ENCODE measurements at places on chromosomes 1 and 21.

DNA sequence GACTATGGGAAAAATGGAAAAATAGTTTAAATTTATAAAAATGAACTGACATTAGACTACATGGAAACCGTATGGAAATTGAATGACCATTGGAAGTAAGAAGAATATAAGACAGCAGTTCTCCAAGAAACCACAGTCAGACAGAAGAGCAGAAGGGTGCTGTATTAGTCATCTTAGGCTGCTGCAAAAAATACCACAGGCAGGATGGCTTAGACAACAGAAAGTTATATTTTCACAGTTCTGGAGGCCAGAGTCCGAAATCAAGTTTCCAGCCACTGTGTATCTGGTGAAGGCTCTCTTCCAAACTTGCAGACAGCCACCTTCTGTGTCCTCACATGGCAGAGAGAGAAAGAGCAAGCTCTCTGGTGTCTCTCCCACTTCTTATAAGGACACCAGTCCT lies 175.2 kb downstream of the DSCAM start:
- no peak for DNase-seq

DNA sequence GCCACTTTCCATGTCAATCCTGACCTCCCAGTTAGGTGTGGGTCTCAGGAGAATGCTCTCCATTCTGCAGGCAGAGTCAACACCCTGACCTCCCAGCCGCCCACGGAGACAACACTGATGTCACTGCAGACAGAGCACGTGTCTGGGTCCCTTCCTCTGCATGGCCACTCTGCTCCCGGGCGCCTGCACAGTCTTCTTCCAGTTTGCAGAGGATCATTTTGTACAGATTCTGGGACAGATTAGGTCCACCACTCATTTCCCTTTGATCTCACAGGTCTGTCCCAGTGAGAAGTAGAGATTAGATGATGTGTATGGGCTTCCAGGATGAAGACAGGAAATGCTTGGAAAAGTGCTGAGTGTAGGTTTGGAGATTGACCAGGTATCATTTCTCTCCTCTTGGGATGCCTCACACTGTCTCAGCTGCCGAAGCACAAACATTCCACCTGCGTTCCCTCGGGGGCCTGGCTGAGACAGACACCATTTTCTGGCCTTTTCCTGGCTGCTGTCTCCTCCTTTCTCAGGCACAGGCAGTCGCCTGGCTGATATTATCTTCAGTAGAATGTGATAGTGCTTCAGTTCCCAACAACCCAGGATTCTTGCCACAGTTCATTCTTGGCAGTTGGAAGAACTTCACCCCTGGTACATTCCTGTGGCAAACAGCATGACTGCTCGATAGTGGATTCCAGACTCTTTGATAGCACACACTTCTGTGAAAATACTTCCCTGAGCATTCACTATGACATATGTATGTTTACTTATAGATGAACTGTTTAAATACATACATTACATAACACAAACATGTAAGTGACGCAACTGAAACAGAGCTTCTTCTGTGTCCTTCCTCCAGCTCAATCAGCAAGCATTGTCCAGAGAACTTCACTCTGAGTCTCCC lies 7.9 kb downstream of the MYBPHL start:
- DNase-seq = peak; percentile 15

GRCh38 chr1:184457500-184457899 lies 70.7 kb downstream of the C1orf21 start:
- DNase-seq = no peak

GRCh38 chr1:5617179-5617520 lies 375.1 kb downstream of the NPHP4 start:
- no peak for DNase-seq

GRCh38 chr1:30048905-30049304 lies 674.5 kb downstream of the MATN1 start:
- DNase-seq = no peak

- no peak for DNase-seq
Observed at GRCh38 chr1:243796016-243796415, 54.0 kb downstream of the AKT3 start.

GRCh38 chr1:11373895-11374747 lies 101.1 kb downstream of the UBIAD1 start:
- DNase-seq = no peak

- DNase-seq = no peak
Observed at GRCh38 chr1:13586001-13586400, 2.4 kb downstream of the PDPN start.

- DNase-seq = peak; percentile 58
Observed at GRCh38 chr21:33901412-33902288, 14.0 kb downstream of the ATP5PO start.

DNA sequence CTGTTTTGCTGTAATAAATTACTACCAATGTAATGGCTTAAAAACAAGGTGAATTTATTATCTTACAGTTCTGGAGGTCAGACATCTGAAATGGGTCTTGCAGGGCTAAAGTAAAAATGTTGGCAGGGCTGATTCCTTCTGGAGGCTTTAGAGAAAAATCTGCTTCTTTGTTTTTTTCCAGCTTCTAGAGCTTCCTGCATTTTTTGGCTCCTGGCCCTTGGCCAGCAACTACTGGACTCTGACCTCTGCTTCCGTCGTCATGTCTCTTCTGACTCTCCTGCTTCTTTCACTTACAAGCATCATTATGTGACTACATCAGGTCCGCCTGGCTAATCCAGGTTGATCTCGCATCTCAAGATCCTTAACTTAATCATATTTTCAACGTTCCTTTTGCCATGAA lies 350.9 kb downstream of the S1PR1 start:
- peak; percentile 39 for DNase-seq

DNA sequence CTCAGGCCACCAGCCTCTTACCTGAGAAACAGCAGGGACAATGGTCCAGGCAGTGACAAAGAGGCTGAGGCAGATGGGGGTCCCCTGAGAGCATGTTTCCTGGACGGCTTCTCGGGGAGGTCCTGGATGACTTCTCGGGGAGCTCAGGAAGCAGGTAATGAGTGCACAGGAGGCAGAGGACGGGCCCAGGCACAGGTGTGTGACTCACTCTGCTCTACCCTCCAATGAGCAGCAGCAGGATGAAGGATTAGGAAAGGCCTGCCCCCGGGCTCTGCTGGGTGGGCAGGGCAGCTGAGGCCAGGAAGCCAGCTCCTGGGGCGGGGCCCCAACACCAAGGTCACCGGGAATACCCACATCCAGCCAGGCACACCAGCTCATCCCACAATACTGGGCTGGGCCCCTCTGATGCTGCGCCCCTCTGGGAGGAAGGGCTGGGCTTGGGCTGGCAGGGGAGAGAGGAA lies 17.2 kb upstream of the PTAFR start:
- DNase-seq = no peak

GRCh38 chr21:24895885-24896734 lies 711.2 kb downstream of the MRPL39 start:
- no peak for DNase-seq

GRCh38 chr1:220281159-220281574 lies 8.9 kb upstream of the RAB3GAP2 start:
- DNase-seq = peak; percentile 46

GRCh38 chr1:145751491-145752037 lies 32.3 kb downstream of the CD160 start:
- no peak for DNase-seq

DNA sequence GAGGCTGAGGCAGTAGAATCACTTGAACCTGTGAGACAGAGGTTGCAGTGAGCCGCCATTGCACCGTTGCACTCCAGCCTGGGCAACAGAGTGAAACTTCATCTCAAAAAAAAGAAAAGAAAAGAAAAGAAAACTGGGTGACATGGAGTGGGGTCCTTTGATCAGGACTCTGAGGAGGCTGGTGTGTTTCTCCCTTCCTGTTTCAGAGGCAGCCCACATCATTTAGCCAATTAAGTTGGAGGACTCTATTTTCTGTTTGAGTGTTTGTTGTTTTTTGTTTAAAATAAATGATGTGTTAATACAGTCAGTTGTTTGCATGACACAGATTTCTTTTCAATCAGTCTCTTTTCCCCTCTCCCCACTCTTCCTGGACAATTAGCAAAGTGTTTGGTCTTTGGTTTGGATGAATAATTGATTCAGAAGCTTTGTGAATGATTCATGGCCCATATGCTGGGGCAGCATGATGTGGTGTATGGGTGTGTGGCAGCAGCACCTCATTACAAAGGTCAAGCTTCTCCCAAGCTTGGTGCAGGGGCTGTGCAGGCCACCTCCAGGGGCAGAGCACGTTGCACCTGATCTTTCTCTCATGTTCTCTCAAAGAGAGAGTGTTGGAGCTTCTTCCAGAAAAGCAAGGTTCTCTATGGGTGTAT lies 48.8 kb downstream of the CACNA1E start:
- no peak for DNase-seq

DNA sequence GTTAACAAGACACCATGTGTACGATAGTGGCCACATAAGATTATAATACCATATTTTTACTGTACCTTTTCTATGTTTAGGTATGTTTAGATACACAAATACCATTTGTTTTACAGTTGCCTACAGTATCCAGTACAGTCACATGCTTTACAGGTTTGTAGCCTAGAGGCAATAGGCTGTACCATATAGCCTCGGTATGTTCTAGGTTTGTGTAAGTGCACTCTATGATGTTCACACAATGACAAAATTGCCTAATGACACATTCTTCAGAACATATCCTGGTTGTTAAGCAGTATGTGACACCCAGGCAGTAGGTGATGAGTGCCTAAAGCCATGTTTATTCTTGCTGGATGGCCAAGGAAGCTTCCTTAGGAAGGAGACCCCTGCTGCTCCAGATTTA lies 111.8 kb downstream of the PAPPA2 start:
- no peak for DNase-seq

- DNase-seq = no peak
Observed at GRCh38 chr1:57345916-57346315, 77.9 kb downstream of the DAB1 start.

- no peak for DNase-seq
Observed at GRCh38 chr1:110982320-110982719, 18.6 kb upstream of the LRIF1 start.

DNA sequence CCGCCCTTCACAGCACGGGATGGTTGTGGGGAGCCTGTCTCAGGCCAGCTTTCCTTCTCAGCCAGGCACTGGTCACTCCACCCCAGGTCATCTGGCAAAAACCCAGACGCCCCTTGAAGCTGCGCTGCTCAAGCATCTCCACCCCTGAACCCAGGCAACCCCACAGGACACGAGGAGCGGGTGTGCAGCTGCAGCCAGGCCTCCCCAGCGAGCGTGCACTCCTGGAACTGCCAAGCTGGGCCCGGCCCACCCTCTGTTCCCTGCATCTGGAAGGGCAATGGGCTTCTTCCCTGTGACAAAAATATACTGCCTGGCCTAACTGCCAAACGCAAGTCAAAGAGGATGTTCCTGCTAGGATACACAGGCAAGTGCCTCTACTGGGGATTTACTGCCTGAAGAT lies 39.7 kb downstream of the SLC66A1 start:
- no peak for DNase-seq

- no peak for DNase-seq
Observed at GRCh38 chr1:27554759-27555699, 48.9 kb downstream of the AHDC1 start.

GRCh38 chr1:42680055-42680454 lies 2.2 kb upstream of the YBX1 start:
- DNase-seq = no peak

Measured in SHP77 (cell line).